ENCODE measurements at places on chromosomes 5 and 9.

DNA sequence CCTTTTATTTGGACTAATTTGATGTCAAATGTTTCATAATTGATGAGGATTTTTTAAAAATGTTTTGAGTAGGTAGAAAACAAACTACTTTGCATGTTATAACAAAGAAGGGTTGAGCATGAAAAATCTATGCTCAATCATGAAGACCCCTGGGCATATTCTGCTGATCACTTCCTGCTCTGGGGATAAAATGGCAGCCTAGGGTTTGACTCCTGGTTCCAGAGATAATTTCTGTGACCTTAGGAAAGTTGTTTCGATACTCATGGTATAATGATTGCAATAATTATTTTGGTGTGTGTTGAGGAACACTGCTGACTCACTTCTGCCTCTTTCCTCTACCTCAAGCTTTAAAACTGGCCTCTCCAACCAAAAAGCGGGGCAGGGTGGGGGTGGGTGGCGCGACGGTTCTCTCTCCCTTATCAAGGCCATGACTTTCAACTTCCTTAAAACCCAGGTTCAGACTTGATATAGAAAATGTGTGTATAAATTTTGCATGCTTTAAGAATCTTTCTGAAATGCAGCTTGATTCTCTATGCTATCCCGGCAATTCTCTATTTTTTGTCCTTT is 6.0 kb upstream of the PIP5K1B start:
- no peak for DNase-seq

DNA sequence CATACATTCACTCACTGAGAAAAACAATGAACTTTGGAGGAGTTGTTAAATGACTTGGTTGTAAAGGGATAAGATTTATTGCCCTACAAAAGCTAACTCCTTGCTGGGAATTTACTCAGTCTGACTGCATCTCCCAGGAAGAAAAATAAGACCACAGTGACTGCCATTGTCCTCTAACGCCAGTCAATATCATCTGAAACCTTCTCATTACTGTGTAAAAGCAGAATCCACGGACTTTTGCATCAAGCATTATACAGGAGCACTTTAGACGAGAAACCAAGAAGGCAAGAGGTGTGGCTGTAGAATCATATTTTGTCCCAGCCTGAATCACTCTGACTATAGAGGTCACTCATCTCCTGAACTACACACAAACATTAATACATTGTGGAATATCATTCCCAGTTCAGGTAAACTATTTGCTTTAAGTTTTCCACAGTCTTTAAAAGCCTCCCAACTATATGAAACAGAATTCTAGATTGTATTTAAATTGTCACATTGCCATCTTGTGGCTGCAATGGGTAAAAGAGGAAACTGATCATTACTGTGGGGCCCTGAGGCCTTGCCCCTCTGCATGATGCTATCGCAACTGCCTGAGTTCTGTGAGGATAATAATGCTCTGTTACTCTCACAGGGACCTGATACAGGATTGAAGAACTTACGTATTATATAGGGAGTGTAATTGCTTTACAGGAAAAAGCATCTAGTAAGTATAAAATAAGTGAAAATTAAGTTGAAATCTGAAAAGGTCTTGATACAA is 142.9 kb downstream of the SLCO4C1 start:
- peak; percentile 74 for DNase-seq

DNA sequence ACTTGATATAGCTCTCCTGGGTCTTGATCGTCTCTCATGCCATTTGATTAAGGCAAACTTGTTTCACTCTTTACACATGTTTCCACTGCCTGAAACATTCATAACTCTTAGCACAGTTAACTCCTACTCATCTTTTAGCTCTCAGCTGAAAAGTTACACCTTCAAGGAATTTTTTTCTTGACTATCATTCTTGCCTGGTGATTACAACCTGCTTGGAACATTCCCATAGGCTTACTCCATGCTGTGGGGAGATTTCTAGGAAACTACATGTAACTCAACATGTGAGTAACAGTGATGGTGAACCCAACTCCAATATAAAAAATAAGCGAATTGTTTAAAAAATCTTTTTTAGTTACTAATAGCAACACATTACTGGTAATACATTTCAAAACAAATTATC is 224.1 kb upstream of the MPDZ start:
- DNase-seq, result no peak

- no peak for DNase-seq
These were observed 23.3 kb upstream of the ZDHHC12 start for GRCh38 chr9:128747241-128747640.

- no peak for DNase-seq
These were observed 1.7 kb upstream of the DCP2 start for GRCh38 chr5:112974901-112975300.

DNA sequence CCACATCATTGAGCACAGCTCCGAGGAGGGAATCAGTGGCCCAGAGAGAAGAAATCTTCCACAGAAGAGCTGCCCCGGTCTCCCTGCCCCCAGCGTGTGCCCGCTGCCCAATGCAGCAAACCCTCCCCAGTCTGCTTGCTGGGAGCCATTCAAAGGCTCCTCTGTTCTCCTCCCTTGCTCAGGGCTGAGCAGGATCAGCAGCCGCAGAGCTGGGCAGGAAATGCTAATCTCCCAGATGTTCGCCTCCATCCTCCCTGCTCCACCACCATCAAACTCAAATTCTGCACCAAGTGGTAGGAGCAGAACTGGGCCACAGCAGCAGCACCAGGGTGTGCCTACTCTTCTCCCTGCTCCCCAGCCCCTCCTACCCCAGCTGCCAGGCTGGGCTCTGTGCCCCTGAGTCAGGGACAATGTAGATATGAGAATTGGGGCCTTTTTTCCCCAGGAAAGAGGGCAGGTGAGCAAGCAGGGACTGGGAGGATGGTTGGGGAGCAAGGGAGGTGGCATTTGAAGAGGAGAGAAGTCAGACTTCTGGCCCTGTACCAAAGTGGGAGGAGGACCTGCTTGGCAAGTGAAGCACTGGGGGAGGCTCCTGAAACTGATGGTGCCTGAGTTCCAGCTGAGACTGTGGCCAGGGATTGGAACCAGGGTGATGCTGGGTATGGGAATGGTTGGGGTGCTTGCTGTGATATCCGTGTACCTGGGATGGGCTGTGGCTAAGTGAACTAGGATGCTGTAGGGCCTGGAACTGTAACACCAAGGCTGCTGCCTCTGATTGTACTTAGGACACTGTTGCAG is 1.9 kb upstream of the PCDH1 start:
- DNase-seq, result no peak

DNA sequence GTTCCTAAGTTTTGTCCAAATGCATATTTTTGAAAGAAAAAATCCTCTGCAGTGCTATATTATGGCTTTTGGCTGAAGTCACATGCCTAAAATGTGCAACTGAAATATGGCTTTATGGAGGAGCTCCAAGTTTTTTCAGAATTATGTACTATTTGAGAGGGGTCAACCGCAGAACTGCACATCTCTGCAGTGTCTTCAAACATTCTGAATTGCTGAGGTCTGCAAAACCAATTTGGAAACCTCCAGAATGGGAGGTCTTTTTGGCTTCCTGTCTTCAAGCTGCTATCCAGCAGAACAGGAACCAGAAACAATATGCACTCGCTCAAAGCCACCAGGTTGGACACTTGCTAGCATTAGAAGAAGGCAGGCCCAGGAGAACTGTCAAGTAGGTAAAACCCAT is 376.0 kb upstream of the PAPPA start:
- no peak for DNase-seq

All from DMS53 (cell line).